ENCODE measurements at places on chromosomes 12 and 14.

GRCh38 chr12:6958609-6959057 is 7.5 kb downstream of the PTPN6 start:
- DNase-seq = no peak

- peak; percentile 46 for DNase-seq
Observed at GRCh38 chr12:124379938-124380754, 85.3 kb downstream of the RFLNA start.

- DNase-seq = no peak
Observed at GRCh38 chr14:51880835-51881580, 20.6 kb downstream of the GNG2 start.

GRCh38 chr12:15320881-15321280 is 1.4 kb upstream of the PTPRO start:
- no peak for DNase-seq

GRCh38 chr14:65469903-65470302 is 57.4 kb downstream of the FUT8 start:
- no peak for DNase-seq

DNA sequence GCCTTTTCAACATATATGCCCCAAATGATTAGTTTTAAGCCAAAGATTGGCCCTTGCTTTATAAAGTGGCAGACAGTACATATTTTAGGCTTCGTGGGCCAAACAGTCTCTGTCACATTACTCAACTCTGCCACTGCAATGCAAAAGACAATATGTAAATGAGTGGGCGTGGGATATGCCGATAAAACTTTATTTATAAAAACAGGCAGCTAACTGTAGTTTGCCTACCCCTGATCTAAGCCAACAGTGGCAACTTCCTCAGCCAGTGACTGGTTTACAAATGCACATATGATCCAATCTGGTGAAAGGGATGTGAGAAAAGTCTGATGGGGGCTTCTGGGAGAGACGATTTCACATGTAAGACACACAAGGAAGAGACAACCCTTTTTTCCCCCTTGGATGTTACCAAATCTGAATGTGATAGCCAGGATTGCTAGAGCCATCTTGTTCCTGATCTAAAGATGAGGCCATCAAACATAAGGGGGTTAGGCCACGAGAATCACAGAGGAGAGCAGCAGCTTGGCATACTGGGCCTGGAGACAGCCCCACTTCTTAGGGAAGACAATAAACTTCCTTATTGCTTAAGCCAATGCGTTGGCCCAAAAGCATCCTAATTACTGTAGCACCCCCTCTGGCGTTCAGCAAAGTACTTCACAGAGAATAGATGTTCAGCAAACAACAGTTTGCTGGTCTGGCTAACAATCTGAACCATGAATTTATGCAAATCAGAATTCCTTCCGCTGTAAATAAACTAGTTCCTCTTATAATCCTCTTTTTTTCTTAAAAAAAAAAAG is 75.2 kb upstream of the TMCC3 start:
- DNase-seq = peak; percentile 9

GRCh38 chr14:67357969-67358354 is 1.6 kb downstream of the ATP6V1D start:
- no peak for DNase-seq

All from midbrain (tissue), 1 donor.